Right atrium auricular region (tissue), 2 donors: ENCODE measurements at places on chromosomes 1 and 21. TPM values are rescaled to one million over a fixed set of nuclear protein-coding genes. Genes with fewer than 3 reads are reported as not detected.
A peak's percentile ranks its signal among the peaks of the same experiment; 100 is the strongest.

GRCh38 chr1:183946320-183946613 is 91.3 kb downstream of the COLGALT2 start:
- DNase-seq: no peak

GRCh38 chr1:38039331-38040088 is 7.1 kb downstream of the POU3F1 start:
- DNase-seq: no peak

- DNase-seq: no peak
Measured at GRCh38 chr1:67347688-67348472, 40.2 kb downstream of the IL12RB2 start.

GRCh38 chr1:195336812-195337211 is 1271.4 kb downstream of the KCNT2 start:
- DNase-seq: no peak

DNA sequence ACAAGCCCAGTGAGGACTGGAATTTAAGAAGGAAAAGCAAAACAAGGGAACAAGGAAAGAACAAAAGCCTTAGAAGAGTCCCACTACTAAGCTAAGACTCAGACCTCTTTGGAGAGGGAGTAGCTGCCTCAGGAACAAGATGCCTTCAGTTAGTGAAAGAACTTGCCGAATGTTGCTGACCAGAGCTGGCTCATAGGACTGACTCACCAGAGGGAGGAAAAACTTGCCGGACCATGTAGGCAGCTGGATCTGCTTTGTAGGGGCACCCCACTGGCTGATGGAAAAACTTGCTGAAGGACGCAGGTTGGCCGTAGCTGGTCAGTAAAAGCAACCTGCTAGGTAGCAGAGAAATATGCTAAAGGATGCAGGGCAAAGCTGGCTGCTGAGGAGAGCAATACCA is 15.3 kb upstream of the ZSWIM5 start:
- DNase-seq: no peak

DNA sequence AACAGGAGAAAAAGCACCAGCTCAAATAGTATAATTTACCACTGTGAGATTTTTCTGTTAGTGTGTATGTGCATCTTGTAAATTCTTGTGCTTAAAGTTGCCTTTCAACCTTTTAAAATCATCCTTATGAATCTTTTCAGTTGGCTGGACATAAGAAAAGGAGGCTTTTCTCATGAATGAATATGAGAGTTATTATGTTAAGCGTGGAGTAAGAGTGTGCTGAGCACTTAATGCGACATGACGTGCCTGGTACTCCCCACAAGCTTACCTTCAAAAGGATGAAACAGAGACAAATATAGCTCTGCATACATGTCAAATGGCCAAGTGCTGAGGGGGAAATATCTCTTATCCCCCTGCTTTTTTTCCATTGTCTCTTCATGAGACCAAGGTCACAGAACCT is 85.3 kb upstream of the ADGRL2 start:
- DNase-seq: no peak

DNA sequence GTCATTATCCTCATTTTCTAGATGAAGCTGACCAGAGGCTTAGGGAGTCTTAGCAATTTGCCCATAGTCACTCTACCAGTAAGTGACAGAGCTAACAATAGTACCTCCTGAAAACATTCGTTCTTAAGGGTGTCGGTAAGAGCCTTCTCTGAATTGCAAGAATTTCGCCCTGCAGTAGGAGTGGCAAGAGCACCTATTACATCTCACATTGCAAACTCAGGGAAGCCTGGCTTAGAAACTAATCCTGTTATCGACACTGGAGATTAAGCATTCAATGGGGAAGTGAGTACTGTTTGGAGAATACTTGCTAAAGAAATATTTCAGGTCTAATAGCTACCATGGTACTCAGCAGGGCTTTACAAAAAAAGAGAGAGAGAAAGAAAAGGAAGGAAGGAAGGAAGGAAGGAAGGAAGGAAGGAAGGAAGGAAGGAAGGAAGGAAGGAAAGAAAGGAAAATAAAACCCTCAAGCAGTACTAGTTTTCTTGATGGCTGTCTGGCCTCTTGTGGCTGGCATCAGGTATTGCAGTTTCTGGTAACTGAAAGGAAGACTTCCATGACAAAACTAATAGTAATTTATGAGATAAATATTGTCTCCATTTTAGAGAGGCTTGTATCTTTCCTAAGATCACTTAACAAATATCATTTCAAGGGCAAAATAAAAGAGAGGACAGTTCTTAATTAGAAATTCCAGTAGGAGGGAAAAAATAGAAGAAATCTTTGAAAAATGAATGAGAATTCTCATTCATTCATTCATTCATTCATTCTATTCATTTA is 10.4 kb downstream of the C1orf226 start:
- DNase-seq: peak; percentile 51

Gene OR2T29
- not detected for total RNA-seq

Gene FBXO42
- 16.5 TPM for total RNA-seq
